ENCODE measurements at places on chromosomes 3 and 15.

DNA sequence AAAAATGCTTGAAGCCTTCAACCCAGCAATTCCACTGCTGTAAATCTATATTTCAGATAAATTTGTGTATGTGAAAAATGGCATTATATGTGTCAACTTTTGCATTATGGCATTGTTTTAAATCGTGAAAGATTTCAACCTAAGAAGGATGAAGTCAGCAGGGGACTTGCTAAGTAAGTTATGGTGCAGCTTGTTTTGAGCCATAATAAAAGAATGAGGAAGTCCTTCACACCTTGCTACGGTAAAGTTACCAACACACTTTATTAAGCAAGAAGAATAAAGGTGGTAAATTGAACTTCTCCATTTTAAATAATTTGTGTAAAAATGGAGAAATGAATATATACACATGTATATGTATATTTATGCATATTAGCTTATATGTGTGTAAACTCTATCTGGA, 371.4 kb downstream of the ROBO2 start:
- no peak for DNase-seq

DNA sequence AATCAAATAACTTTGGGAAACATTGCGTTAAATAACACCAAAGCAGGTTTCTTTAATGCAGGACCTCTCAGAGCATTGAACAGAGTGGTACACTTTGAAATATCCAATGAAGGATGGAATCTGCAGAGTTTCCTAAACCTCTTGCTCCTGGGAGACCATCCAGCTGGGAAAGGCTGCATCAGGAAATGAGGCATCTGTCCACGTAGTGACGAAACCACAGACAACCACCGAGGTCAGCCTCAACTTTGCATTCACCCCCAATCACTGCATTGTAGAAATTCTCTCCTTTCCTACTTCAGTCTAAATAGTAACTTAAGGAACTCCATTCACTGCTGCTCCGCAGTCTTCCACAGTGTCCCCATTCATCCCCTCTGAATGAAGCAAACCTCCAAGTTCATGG, 41.5 kb upstream of the CDV3 start:
- no peak for DNase-seq

- DNase-seq, result no peak
Observed at GRCh38 chr3:183911763-183912506, 27.3 kb upstream of the PARL start.

DNA sequence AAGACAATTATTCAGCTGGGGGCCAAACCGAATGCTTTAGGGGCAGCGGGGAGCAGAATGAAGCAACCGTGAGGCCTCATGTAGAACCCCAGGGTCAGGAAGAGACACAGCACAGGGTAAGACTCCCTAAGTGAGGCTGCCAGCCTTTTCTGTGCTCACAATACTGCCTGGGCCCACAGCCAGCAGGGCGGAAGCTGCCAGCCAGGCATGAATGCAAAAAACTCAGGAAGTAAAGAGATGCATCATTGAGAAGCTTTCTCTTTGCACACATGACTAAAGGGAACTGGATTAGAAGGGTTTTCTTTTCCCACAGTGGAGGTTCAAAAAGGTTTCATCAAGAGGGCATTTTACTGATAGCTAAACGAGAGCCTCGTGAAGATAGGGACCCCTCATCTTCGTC, 33.3 kb downstream of the CA12 start:
- DNase-seq, result no peak

DNA sequence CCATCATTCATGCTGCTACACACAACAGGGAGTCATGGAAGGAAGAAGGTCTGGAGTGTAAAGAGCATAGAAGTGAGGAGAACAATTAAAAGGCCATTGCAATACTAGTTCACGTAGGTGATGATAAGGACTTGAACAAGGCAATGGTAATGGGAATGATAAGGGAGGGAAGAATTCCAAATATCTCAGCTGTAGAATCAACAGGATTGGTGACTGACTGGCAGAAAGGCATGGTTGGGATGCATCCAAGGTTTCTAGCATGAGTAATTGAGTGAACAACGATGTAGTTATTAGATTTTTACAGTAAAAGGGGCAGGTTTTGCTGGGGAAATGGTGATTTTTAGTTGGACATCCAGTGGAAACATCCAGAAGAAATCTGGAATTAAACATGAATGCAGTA, 2.4 kb upstream of the SEC62 start:
- no peak for DNase-seq

DNA sequence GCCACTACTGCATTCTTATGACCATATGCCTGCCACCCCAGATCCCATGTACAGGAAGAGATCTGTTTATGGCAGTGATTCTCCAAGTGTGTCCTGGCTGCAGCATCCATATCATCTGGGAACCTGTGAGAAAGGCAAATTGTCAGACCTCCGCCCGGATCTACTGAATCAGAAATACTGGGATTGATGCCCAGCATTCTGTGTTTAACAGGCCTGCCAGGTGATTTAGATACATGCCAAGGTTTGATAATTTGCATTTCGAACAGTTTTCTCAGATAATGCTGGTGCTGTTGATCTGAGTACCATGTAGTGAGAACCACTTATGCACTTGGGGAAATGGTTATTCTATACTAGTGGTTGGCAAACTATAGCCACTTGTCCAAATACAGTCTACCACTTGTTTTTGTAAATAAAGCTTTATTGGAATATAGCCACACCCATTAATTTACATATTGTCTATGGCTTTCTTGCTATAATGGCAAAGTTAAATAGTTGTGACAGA, 165.4 kb downstream of the SSR3 start:
- DNase-seq, result no peak

- DNase-seq, result no peak
Observed at GRCh38 chr15:71444032-71444810, 328.9 kb downstream of the THSD4 start.

- DNase-seq, result no peak
Observed at GRCh38 chr15:59063042-59063441, 41.9 kb upstream of the CCNB2 start.

DNA sequence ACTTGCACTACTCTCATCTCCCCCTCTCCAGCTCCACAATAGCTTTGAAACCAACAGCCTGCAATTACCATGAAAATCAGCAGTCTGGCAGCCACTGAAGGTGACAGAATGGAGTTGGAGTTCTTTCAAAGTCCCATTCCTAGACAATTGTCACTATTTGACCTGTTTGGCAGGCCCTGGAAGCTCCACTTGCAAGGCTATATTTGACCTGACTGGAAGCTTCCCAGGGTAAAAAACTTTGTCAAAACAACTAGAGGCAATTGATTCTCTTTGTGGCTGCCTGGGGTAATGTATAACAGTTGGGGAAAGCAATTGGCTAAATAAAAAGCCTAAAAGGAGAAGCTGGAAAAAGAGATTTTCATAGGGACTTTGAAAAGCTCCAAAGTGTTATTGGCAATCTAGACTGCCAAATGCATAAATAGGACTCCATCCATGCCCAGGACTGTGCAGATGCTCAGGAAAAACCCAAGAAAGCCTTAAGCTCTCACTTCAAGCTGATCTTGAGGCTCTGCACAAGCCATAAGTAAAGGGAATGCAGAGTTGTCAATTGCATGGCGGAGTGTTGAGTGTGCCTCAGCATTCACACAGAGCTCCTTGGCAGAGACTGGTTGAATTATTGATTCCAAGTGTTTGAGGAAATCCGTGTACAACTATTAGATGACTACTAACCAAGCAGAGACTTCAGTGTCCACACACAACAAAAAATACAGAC, 18.3 kb downstream of the GREM1 start:
- DNase-seq, result no peak

DNA sequence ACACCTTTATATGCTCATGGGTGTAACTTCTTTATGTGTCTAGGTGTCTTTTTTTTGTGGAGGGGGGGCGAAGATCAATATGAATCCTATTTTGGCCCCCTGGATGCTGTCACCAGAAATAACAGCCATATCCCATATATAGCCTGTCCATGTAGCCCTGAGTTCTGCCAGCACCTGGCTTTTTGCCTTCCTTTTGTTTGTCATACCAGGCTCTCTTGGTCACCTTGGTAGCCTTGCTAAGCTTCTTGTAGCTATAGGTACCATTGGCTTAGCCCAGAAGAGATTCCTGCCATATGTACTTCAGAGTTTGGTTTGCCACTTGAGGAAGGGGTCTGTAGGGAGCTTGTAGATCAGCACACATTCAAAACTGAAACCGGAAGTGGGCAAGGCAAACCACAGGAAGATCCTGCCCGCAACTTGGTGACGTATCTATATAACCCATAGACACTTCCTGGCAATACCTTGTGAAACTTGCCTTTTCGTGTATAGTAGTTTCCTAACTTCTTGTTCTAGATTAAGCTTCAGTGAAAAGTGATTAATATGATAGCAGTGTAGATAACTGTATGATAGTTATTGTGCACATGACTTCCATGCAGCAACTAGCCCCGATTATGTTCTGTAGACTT, 11.9 kb downstream of the RASA2 start:
- DNase-seq, result peak; percentile 62

DNA sequence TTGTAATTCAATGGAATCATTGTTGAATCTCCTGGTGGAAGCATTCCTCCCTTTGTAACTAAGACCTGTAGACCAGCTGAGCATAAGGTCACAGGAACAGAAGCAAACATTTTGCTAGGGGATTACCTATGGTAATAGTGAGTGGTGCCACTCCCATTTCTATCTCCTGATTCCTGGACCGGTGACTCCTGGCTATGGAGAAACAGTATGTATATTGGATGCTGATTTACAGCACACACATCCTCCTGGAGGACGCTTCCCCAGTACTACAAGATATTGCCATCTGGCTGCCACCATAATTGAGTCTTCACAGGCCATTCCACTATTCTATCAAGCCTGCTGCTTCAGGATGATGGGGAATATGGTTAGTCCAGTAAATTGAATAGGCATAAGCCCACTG, 33.3 kb upstream of the XCR1 start:
- DNase-seq, result no peak

DNA sequence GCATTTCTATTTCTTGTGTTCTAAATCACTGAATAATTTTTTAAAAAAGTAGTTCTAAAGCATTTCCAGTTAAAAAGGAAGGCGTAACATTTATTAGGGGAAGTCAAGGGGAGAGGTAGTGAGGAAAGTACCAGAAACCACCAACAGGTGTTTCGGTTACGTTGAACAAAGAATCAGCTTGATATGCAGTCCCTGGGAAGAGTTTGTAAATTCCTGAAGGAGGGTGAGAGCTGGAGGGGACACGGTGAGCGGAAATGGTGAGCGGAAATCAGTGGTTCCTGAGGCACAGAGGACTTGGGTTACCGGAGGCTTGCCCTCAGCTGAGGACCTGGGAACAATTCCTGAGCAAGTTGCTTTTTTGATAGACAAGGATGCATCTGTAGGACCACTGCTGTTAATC, 17.8 kb downstream of the MAP2K1 start:
- DNase-seq, result no peak

- no peak for DNase-seq
Observed at GRCh38 chr3:183481582-183481981, 53.2 kb upstream of the MCF2L2 start.

- DNase-seq, result no peak
Observed at GRCh38 chr15:81859737-81860516, 185.9 kb downstream of the MEX3B start.

DNA sequence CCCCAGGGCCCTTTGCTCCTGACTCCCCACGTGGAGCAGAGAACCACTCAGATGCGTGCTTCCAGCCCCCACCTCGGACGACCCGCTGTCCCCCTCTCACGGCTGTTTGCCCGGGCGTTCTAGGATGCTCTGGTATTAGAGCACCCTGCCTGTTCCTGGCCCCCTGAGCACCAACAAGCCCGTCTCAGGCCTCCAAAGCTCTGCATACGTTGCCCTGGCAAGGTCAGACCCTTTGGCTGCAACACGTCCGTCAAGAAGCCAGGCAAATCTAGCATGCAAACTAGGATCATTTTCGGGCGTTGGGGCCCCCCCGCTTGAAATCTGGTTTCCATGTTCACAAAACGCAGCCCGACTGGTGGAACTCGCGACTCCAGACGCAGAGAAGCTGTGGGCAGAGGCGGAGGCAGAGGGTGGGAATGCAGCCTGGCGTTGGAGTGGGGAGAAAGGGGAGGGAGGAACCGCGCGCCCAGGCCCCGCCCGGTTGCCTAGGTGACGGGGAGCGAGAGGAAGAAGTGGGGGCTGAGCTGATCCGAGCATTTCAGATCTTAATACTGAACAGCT, 86.2 kb upstream of the PIAS1 start:
- DNase-seq, result peak; percentile 5

DNA sequence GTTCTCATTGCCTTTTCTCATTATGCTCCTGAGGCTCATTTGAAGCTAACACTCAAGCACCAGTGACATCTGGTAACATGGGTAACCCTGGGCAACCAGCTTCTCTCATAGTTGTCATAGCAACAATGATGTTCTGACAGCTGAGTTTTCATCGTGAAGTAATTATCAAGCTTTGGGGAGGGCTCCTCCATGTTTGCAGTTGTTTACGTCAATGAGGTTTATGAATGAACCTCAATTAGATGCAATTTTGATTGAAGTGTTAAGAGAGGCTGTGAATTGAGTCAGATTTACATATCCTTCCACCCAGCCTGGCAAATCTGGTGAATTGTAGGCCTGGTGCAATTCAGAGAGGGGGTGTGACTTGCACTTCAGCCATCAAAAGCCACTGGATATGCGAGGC, 119.3 kb upstream of the CHD2 start:
- no peak for DNase-seq

- no peak for DNase-seq
Observed at GRCh38 chr3:177835917-177836316, 638.6 kb upstream of the TBL1XR1 start.

GRCh38 chr3:14082108-14082657, 42.5 kb downstream of the CHCHD4 start:
- DNase-seq, result no peak

- DNase-seq, result no peak
Observed at GRCh38 chr3:127749361-127749760, 73.0 kb downstream of the MGLL start.

DNA sequence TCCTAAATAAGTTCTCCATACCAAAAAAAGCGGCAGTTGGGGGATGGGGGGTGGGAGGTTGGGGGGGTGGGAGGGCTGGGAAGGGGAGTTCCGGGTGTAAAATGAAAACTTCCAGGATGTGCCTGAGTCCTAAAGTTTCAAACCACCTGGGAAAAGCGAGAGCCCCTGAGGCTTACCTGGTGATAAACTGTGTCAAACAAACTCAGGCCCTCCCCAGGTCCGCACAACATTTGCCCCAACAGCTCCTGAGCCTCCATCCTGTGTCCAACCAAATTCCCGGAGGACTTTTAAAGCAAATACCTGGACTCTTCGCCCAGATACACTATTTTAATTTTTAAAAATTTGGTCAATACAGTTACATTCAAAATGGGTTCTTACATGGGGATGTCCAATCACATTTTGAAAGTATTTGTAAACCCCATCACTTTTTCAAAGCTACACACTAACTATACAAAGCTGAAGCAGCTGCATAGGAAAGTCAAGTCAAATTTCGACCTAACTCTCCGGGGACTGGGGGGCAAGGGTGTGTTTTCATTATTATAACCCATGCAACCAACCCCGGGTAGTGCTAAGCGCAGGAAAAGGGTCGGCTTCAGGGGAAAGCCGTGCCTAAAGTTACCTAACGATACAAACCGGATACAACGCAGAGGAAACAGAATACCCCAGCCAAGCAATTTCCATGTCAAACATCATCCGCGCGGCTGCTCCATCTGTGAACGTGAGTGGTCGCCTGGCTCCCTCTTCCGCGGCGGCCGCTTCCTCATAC, 685 bp upstream of the FOXB1 start:
- no peak for DNase-seq

Measured in stimulated activated CD8-positive, alpha-beta memory T cell treated with anti-CD3 and anti-CD28 coated beads, Interleukin-2, amount 100 ng/mL, for 48 hours (primary cell).